ENCODE measurements at places on chromosomes 7 and 10. TPM values are rescaled to one million over a fixed set of nuclear protein-coding genes. Genes with fewer than 3 reads are reported as not detected.
A peak's percentile ranks its signal among the peaks of the same experiment; 100 is the strongest.

DNA sequence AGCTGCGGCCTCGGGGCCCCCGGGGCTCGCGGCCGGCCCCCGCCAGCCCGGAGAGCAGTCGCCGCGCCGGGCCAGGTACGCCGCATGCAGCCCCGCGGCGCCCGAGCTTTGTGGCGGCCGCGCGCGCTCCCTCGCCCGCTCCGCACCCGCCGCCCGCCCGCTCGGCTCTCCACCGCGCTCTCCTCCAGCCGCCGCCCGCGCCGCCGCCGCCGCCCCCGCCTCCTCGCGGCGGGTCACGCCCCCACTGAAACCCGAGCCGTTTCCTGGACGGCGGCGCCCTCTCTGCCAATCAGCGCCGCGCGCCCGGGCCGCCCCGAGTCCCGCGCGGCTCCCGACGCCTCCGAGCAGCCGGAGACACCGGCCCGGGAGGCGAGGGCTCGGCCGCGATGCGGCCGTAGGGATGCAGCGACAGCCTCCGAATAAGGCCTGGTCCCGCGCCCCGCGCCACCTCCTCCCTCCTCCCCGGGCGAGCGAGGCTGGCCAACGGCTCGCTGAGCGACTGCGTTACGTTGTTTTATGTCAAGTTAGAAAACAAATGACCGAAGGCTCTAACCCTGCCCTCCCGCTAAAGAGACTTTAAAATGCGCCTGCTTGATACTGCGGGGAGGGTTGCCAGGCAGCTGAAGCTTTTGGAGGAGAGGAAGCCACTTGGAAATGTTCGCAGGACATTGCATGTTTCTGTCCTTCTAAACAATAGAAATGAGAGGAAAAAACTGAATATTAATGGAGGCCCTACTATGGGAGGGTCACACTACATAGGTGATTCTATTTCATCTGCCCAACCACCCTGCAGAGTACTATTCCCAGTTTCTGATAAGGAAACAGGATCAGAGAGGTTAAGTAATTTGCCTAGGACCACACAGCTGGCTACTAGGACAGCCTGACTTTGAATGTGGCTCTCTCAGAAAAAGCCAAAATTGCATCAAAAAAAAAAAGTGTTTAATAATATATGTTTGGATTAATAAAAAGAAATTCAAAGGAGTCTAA is at the start of gene FGFR2:
FGFR2 (minus strand) TSS at position 182 of the 987 bp plus-strand sequence. CDS start 4,627 bp downstream, outside the sequence.
- DNase-seq, result no peak

- no peak for DNase-seq
Observed at GRCh38 chr7:1977876-1978441, 254.8 kb downstream of the MAD1L1 start.

DNA sequence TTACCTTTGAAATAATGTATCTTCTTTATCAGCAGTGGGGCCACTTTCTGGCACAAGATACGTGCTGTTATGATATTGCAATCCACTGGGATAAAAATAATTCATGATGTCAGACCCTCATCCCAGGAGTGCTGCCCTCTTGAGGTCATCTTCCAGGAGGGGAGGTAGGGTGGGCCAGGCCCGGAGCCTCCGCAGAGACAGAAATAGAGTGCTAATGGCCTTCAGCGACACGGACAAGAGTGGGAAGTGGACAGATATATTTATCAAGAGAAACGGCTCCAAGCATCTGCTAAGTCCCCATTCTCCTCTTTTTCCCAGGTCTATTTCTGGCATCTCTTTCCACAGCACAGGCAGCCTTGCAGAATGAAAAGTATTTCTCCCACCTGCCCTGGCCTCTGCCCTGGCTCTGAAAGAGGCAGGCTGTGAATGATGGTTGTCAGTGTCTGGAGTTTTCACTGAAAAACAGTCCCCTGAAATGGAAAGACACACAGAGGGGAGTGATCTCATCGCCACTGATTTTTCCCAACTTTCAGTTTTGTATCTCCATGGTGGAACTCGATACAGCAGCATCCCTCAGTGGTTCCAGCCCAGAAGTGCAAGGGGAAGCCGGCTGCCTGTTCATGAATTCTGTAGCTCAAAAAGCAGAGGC is 251.7 kb upstream of the MYO3A start:
- no peak for DNase-seq

- DNase-seq, result peak; percentile 1
Observed at GRCh38 chr10:17808971-17809841, at the start of gene MRC1. TSS of gene MRC1 (plus strand) at chr10:17809348. CDS start at chr10:17809466, 118 bp downstream.

CNPY1 gene
- polyA plus RNA-seq, result not detected

- no peak for DNase-seq
Observed at GRCh38 chr10:53839440-53840039, 961.5 kb downstream of the PCDH15 start.

KAZALD1 gene
- polyA plus RNA-seq, result not detected

- no peak for DNase-seq
Observed at GRCh38 chr10:97120370-97120769, 65.4 kb downstream of the SLIT1 start.

GRCh38 chr7:55488216-55488615 is 84.1 kb downstream of the VOPP1 start:
- DNase-seq, result no peak

DNA sequence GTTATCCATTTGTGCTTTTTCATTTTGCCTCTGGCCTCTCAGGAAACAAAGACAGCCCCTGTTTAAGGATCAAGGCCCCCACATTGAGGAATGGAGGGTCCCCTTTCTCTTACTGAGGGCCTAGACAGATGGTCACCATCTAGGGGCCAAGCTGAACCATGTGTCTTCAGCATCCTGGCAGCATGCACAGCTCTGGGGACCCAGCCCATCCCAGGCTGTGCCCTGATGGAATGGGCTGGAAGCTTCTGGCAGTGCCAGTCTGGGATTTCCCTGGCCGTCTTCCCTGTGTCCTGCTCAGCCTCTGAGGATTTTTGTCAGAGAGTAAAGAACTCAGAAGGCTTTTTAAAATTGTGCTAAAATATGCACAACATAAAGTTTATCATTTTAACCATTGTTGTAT is 116.8 kb downstream of the ITIH5 start:
- DNase-seq, result no peak

DNA sequence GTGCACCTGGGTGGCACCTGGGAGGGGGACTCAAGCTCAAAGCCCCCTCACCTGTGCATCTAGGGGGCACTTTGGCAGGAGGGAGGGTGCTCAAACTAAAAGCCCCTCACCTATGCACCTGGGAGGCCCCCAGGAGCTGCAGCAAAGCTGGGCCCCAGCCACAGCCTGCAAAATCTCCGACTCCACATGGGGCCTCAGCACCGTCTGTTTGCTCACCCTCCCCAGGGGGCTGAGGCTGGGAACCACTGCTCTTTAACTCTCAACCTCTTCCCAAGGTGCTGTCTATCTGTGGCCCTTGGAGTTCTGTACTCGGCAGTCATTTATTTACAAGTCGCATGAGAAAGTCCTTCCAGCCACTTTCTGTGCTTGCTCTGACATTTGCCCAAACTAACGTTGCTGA is 458.4 kb downstream of the DNAJB6 start:
- DNase-seq, result no peak

DNA sequence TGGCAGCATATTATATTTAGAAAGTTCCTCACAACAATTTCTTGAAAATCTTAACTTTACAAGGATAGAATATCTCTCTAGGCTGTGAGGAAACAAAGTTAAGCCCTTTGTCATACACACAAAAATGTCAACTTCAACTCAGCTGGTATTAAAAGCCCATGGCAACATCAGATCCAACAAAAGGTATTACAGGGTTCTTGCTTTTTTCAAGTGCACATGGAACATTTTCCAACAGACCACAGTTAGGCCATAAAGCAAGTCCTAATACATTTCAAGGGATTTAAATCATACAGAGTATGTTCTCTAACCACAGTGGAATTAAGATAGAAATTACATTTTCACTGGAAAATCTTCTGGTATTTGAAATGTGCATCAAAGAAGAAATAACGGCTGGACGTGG is 71.9 kb upstream of the OIT3 start:
- DNase-seq, result no peak

DNA sequence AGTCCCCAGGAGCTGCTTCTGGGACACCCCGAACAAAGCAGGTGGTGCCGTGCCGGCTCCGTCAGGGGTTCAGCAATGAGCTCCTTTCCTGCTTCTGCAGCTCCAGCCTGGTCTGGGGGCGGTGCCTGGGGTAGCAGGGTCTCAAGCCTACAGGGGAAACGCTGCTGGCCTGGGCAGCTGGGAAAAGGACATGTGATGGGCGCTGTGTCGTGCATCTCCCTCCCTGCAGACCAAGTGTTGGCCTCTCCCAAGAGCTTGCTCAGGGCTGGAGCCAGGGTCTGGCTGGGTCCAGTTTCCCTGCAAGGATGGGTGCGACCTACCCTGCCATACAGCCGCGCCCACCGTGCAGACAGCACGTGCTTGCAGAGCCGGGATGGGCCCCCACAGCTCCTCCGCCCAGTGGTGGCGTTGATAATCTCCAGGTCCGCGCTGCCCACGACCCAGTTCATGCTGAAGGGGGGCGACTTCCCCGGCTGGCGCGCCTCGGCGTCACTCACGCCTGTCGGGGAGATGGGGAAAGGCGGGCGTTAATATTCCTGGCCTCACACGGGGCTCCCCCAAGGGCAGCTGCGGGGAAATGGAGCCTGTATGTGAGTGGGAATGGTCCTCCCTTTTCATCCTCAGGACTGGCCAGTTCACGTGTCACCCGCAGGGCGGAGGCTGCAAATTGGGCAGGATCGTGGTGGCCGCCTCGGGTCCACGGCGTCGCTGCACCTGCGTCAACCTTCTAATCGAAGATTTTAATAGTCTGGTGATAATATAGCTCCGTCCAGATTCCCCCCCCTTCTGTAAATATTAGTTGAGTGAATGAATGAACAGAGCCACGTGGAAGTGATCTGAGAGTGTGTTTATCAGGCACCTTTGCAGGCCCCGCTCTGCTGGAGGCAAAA is 128.6 kb downstream of the WDR37 start:
- no peak for DNase-seq

DNA sequence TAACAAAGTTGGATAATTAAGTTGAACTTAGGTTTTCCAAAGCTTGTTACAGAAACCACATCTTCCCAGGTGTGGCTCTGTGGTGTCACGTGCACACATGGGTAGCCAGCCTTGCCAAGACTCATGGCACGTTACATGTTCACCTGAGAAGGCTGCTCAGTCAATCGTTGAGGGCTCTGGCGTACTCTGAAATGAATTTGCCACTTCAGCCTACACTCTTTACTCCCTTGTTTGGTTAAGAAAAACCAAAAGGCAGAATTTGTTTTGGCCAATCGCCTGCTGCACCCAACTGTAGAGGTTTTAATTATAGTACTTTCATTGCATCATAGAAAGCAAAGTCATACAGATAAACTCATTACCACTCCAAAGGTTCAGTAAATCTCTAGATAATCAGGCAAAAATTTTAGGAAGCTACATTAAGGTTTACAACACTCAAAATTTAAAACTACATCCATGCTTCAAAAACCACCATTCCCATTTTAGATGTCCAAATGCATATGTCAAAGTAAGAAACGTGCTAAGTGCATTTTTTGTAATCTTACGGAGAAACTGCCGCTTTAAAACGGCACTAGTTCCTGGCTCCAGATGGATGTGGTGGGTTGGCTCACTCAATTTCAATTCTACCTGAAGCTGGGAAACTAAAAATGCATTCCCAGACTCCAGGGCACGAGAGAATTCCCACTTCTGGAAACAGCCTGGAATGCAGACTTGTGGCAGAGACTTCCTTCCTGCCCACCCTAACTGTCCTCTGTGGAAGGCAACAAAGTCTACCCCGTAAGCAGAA is 88.4 kb downstream of the DIP2C start:
- no peak for DNase-seq

DNA sequence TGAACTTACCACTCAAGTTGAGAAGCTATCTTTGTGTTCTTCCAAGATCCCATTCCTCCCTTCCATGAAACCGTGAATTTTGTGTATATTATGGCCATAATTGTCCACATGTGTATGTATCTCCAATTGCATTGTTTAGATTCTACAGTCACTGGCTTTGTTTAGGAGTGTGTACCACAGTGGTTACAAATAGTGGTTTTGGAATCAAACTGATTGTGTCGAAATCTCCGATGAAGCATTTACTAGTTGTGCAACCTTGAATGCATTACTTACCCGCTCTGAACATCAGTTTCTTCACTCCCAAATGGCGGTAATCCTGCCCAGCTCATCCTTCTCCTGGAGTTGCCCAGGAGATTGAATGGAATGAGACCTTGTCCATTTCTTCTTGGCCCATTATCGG is 145.0 kb upstream of the ZNF32 start:
- no peak for DNase-seq

DNA sequence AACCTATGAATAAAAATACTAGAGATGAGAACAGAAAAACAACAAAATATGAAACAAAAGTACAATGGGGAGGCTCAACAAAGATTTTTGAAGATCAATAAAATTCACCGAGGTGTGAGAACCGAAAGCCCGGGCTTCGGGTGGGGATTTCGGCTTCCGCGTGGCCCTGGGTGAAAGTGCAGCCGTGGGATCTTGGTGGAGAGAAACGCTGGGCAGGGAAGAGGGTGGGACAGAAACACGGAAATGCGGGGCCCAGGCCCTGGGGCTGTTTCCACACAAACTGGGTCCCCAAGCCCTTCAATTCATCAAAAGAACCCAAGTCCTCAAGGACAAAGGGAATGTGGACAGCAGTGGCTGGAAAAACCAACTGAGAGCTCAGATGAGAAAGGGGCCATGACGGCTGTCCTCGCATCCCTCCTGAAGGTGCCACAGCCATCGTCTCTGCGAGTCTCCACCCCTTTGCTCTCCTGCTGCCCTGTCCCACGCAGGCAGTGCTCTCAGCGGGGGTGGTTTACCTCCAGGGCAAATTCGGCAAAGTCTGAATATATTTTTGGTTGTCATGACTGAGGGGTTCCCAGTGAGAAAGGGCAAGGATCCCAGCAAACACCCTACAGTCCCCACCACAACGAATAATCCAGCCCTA is 19.7 kb downstream of the FOXL3 start:
- DNase-seq, result no peak

ASB10 gene
- not detected for polyA plus RNA-seq

STK32C gene
- 3.5 TPM for polyA plus RNA-seq

Measured in CD4-positive, CD25-positive, alpha-beta regulatory T cell (primary cell).